ENCODE measurements at places on chromosomes 12 and 14.
A peak's percentile ranks its signal among the peaks of the same experiment; 100 is the strongest.

GRCh38 chr14:91956616-91957015 lies 9.1 kb upstream of the FBLN5 start:
- H3K27ac ChIP-seq, result no peak overlapping the region
- no peak for ATAC-seq
- H3K27me3 ChIP-seq, result peaks cover 6% of the 10 kb centered on the region
- H3K4me3 ChIP-seq, result no peak overlapping the region
- no peaks in the 10 kb centered on the region for H3K36me3 ChIP-seq
- no peaks in the 10 kb centered on the region for H3K4me1 ChIP-seq

GRCh38 chr14:36301159-36301558 lies 19.3 kb downstream of the MBIP start:
- no peak for ATAC-seq
- H3K27ac ChIP-seq, result no peak overlapping the region
- no peak overlapping the region for H3K4me3 ChIP-seq
- H3K27me3 ChIP-seq, result no peaks in the 10 kb centered on the region
- H3K36me3 ChIP-seq, result peaks cover 98% of the 10 kb centered on the region
- peaks cover 5% of the 10 kb centered on the region for H3K4me1 ChIP-seq

GRCh38 chr14:85416771-85417170 lies 113.2 kb upstream of the FLRT2 start:
- H3K4me3 ChIP-seq, result no peak overlapping the region
- no peaks in the 10 kb centered on the region for H3K27me3 ChIP-seq
- no peaks in the 10 kb centered on the region for H3K36me3 ChIP-seq
- no peaks in the 10 kb centered on the region for H3K4me1 ChIP-seq

- H3K4me1 ChIP-seq, result no peaks in the 10 kb centered on the region
- no peak overlapping the region for H3K4me3 ChIP-seq
- ATAC-seq, result no peak
- H3K36me3 ChIP-seq, result no peaks in the 10 kb centered on the region
- H3K27me3 ChIP-seq, result peaks cover 30% of the 10 kb centered on the region
Measured at GRCh38 chr14:94541234-94541975, 19.8 kb upstream of the SERPINA4 start.

DNA sequence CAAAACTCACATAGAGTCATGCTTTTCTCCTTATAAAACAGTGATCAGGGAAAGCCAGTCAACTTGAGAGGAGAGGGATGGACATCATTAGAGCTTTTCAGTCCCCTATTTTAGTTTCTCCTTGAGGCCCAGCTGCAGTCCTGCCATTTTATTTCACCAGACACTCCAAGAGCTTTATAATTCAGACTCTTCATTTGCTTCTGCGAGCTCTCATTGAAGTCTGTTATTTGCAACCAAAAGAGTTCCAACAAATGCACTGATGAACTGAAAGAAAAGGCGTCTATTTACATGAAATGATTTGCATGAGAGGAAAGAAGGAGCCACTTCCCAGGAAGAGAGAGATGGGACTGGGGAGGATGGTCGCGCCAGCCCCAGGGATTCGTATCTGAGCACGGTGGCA lies 86.8 kb downstream of the NDUFA12 start:
- no peaks in the 10 kb centered on the region for H3K36me3 ChIP-seq
- no peak overlapping the region for H3K4me3 ChIP-seq
- H3K4me1 ChIP-seq, result peaks cover 7% of the 10 kb centered on the region
- H3K27ac ChIP-seq, result no peak overlapping the region

DNA sequence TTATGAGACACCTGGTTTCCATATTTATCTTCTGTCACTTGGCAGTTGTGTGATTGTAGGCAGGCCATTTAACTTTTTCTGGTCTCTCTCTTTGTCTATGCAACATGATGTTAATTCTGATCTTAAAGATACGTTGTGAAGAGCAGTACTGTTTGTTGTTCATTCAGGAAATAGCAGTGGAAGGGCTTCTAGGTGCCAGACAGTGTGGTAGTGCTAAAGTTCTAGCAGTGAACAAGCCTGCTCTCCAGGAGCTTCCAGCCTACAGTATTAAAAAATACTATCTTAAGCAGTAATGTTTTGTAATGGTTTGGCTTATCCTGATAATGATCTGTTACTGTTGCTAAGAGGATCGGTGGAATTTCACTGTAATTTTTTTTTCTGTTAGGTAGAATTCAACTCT lies 15.2 kb downstream of the NAA30 start:
- H3K36me3 ChIP-seq, result peaks cover 94% of the 10 kb centered on the region
- H3K4me3 ChIP-seq, result no peak overlapping the region
- H3K27me3 ChIP-seq, result no peaks in the 10 kb centered on the region

DNA sequence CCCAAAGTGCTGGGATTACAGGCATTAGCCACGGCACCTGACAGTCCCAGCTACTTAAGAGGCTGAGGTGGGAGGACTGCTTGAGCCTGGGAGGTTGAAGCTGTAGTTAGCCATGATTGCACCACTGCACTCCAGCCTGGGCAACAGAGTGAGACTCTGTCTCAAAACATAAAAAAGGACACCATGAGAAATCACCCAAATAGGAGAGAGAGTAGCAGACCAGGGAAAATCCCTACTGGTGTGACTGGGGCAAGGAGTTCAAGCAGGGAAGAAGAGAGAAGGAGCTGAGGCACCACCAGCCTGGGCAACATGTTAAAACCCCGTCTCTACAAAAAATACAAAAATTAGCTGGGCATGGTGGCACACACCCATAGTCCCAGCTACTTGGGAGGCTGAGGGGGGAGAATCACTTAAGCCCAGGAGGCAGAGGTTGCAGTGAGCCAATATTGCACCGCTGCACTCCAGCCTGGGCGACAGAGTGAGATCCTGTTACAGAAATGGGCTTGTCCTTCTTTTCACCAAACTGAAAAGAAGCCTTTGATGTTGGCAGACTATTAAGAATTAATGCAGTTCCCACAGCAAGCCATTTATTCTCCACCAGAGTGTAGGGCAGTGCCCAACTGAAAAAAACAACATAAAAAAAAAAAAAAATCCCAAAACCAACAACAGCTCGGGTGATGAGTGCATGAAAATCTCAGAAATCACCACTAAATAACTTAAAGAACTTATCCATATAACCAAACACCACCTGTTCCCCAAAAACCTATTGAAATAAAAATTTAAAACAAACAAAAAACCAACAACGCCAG lies 4.5 kb upstream of the SRSF9 start:
- H3K36me3 ChIP-seq, result no peaks in the 10 kb centered on the region
- peak overlapping the region; percentile 47 for H3K4me3 ChIP-seq
- peaks cover 8% of the 10 kb centered on the region for H3K4me1 ChIP-seq

DNA sequence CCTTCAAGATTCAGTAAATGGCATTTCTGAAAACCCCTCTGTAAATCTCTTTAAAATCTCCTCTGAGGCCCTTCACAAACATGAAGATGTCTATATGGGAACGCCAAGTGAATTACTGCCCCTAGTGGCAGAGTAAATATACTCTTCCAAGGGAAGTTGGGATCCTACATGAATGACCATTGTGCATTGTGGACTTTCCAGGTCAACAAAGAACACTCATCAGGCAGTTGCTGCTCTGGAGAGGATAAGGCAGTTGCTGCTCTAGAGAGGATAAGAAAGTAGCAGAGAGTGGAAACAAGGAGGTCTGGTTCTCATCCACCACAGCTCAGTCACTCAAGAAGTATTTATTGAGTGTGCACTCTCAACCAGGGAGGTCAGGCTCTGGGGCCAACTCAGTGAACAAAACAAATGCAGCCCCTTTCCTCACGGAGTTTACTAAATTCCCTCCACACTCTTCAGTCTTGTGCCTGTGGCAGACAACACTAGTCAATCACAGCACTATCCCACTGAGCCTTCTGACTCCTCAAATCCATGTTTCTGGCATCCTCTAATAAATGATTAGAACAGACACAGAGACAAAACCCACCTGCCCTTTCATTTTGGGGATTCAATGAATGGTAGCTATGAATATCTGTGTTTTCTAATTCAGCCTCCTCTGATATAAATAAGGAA lies 52.9 kb downstream of the SVOP start:
- H3K27ac ChIP-seq, result no peak overlapping the region
- no peak overlapping the region for H3K4me3 ChIP-seq
- no peaks in the 10 kb centered on the region for H3K36me3 ChIP-seq
- no peaks in the 10 kb centered on the region for H3K4me1 ChIP-seq

- H3K4me1 ChIP-seq, result no peaks in the 10 kb centered on the region
- peaks cover 25% of the 10 kb centered on the region for H3K27me3 ChIP-seq
- no peak for ATAC-seq
- no peaks in the 10 kb centered on the region for H3K36me3 ChIP-seq
- no peak overlapping the region for H3K27ac ChIP-seq
Measured at GRCh38 chr14:100590726-100591452, 3.7 kb upstream of the BEGAIN start.

- no peak overlapping the region for H3K4me3 ChIP-seq
- H3K27me3 ChIP-seq, result no peaks in the 10 kb centered on the region
- peaks cover 26% of the 10 kb centered on the region for H3K4me1 ChIP-seq
- no peak for ATAC-seq
Measured at GRCh38 chr14:68471029-68471963, 321.6 kb downstream of the ZFP36L1 start.

DNA sequence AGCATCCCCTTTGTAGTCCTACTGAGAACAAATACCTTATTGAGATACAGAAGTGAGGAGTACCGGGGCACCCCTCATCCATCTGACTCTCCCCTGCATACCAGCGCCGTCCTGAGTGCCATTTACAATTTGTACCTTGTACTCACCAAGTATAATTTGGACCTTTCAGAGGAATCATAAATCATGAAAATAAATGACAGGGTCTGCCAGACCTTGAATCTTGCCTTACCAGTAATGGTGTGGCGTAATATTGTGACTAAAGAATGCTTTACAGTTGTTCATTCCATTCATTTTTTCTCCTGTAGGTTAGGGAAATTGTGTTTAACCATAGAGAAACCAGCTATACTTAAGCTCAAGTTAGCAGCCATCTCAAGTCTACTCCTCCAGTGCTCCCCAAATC lies 243.7 kb upstream of the RGS6 start:
- no peak for ATAC-seq
- H3K4me3 ChIP-seq, result no peak overlapping the region
- peaks cover 6% of the 10 kb centered on the region for H3K4me1 ChIP-seq
- no peaks in the 10 kb centered on the region for H3K27me3 ChIP-seq
- peaks cover 54% of the 10 kb centered on the region for H3K36me3 ChIP-seq
- no peak overlapping the region for H3K27ac ChIP-seq

DNA sequence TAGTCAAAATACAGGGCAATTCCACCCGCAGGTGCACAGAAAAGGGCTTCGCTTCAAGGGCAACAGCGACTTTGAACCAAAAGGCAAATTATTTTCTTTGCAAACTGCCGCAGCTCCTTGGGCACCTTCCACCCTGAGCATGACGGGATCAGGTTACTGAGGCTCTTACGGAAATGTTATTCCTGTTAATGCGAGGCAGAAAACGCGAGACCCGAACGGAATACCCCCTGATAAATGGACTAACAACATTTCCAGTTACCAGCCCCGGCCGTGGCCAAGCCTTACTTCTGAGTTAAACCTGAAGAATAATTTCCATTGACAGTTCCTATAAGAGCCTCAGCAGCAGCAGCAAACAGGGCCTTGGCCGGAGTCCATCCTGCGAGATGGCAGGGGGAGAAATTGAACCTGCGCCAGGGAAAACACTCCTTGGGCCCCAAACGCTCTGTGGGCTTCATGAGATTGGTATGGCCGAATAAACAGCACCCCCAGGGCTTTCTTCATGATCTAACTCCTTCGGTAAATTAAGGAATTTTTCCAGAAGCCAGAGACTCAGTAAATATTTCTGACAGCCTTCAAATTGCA lies 70.0 kb upstream of the DICER1 start:
- H3K36me3 ChIP-seq, result no peaks in the 10 kb centered on the region
- no peaks in the 10 kb centered on the region for H3K4me1 ChIP-seq
- no peak overlapping the region for H3K27ac ChIP-seq
- no peak for ATAC-seq
- H3K4me3 ChIP-seq, result no peak overlapping the region

DNA sequence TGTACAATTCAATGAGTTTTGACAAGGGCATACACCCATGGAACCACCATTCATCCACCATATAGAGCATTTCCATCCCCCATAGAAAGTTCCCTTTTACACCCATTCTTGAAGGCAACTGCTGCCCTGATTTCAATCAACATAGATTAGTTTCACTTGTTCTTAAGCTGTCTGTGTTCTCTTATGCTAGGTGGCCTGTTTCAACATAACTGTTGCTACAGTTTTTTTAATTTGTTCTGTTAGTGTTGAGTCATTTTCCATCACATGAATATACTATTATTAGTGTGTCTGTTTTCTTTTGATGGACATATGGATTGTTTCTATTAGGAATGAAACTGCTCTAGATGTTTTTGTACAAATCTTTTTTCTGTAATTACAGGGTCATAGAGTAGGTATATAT lies 123.4 kb downstream of the PTPRQ start:
- H3K27me3 ChIP-seq, result no peaks in the 10 kb centered on the region
- no peaks in the 10 kb centered on the region for H3K4me1 ChIP-seq
- no peaks in the 10 kb centered on the region for H3K36me3 ChIP-seq
- no peak overlapping the region for H3K4me3 ChIP-seq
- ATAC-seq, result no peak

DNA sequence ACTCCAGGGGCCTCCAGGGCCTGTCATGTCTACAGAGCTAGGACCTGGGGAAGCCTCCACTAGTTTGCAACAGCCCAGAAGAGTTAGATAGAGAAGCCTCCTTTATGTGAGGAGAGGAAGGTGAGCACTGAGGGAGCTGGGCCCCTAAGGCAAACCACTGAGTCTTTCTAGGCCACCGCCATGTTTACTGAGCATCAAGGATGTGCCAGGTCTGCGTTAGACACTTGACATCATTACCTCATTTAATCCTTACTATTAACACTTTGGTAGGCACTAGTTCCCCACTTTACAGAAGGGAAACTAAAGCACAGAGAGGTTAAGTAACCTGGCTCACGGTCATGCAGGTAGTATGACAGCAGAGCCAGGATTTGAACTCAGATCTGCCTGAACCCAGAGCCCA lies 12.9 kb downstream of the CTDSP2 start:
- H3K27ac ChIP-seq, result peak overlapping the region; percentile 71
- peaks cover 39% of the 10 kb centered on the region for H3K4me1 ChIP-seq
- peaks cover 20% of the 10 kb centered on the region for H3K36me3 ChIP-seq

DNA sequence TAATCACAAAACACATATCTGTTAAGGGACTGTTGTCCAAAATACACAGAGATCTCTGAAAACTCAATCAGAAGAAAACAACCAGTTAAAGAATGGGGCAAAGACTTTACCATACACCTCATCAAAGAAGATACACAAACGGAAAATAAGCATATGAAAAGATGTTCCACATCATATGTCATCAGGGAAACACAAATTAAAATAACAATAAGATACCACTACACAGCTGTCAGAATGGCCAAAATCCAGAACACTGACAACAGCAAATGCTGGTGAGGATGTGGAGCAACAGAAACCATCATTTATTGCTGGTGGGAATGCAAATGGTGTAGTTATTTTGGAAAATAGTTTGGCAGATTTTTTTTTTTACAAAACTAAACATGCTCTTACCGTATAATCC lies 220.5 kb upstream of the FOXN3 start:
- H3K36me3 ChIP-seq, result no peaks in the 10 kb centered on the region
- no peak for ATAC-seq
- no peak overlapping the region for H3K27ac ChIP-seq
- no peak overlapping the region for H3K4me3 ChIP-seq
- H3K27me3 ChIP-seq, result no peaks in the 10 kb centered on the region

DNA sequence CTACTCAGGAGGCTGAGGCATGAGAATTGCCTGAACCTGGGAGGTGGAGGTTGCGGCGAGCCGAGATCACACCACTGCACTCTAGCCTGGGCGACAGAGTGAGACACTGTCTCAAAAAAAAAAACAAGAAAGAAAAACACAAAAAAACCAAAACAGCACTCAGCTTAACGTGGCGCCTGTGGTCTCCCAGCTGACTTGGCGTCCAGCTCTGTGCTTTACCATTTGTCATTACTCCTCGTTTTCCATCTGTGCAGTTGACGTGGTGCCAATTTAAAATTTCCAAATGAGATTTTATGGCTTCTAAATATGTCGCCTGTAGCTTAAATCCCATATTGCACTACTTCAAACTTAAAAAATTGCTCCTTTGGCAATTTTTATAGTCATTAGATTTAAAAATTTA lies 2.0 kb downstream of the MGP start:
- no peak overlapping the region for H3K4me3 ChIP-seq
- no peaks in the 10 kb centered on the region for H3K4me1 ChIP-seq
- H3K36me3 ChIP-seq, result no peaks in the 10 kb centered on the region
- H3K27ac ChIP-seq, result no peak overlapping the region
